NCI-H146 (cell line): ENCODE measurements at places on chromosomes 4 and X.

GRCh38 chr4:100933628-100934027 lies 413.7 kb downstream of the PPP3CA start:
- no peak for DNase-seq

- no peak for DNase-seq
Observed at GRCh38 chr4:150515135-150515534, 66.8 kb upstream of the MAB21L2 start.

DNA sequence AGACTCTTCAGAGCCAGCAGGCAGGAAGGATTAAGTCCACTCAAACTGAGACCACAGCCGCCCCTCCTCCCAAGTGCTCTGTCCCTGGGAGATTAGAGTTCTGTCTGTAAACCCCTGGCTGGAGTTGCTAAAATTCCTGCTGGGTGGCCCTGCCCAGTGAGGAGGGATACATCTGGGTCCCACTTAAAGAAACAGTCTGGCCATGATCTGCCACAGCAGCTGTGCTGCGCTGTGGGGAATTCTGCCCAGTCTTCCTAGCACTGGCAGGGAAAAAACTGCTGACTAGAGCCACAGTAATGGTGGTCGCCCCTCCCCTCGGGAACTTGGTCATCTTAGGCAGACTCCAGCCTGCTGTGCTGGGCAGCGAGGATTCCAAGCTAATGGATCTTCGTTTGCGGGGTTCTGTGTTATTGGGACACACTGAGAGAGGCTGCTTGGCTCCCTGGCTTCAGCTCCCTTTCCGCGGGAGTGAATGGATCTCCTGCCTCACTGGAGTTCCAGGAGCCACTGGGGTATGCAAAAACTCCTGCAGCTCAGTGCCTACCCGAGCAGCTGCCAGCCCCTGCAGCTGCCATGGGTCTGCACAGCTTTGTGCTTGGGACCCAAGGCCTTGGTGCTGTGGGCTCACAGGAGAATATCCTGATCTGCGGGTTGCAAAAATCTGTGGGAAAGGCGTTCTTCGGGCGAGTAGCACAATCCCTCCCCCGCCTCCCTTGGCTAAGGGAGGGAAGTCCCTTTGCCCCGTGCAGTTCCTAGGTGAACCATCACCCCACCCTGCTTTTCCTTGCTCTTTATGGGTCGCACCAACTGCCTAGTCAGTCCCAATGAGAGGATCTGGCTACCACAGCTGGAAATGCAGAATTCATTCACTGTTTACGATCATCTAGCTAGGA lies 15.7 kb downstream of the ZXDB start:
- DNase-seq: no peak

DNA sequence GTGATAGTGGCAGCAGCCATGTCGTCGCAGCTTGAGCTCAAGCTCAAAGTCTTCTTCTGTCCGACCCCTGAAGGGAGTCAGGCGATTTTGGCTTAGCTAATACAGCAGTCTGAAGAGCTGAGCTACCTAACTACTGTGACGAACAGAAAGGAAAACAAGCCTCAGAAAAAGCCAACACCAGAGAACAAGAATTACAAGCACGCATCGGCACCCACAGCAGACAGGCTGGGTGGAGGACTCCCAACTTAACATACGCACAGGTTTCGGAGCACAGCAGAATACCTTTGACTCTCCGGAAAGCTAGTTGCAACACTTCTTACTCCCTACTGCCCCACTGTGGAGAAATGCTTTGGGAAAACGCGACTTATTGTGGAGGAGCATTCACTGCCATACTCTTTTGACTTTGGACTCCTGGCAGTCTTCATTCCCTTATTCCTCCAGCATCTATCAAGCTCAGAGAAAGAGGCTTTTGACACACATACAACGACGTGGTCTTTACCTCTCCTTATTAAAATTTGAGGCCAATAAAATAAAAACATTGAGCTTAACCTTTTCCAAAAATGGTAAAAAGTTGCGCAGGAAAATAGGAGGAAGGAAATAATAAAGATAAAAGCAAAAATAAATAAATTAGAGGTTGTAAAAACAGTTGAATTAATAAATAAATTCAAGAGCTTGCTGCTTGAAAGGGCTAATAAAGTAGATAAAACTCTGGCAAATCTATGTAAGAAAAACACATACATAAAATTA lies 41.3 kb upstream of the GPC3 start:
- DNase-seq: no peak

DNA sequence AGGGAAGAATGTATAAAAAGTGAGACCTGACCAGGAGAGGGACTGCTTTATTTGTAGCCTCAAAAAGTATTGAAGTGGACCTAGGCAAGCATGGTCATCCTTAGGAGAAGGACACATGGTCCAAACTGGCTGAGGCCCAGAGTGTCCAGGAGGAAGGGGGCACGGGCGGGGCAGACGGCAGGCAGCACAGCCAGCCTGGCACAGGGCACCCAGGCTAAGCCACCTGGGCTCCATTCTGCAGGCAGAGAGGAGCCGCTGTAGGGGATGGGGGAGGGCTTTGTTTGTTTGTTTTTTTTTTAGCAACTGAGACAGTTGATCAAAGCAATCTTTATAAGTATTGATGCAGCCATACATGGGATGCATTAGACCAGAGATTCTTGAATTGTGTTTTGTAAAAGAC lies 188.6 kb downstream of the PRDM5 start:
- DNase-seq: no peak

DNA sequence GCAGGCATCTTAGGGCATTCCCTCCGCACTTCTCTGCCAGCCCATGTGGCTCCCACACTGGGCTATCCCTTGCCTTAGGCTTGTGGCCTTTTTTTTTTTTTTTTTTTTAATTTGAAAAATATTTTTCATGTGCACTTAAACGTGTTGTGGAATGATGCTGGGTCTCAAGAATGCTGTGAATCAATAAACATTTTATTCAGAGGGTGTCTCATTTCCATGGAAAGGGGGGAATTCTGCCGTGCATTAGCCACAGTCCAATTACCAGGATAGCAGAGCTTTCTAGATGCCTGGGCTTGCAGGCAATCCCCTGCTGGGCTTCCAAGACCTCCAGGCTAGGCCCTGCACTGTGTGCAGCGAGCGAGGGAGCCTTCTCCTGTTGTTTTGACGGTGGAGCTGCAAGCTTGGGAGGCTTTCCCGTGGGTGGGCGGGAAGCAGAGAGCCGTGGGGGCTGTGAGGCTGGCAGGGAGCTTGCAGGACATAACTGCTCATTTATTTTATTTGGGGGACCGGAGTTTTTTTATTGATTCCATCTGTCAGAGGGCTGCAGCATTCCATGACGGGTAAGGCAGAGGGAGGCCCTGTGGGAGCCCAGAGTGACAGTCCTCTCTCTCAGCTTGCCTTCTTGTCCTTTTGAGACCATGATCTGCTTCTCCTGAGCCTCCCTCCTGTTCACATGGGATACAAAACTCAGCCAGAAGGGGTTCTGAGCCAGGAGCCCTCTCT lies 2.6 kb upstream of the CPZ start:
- no peak for DNase-seq

DNA sequence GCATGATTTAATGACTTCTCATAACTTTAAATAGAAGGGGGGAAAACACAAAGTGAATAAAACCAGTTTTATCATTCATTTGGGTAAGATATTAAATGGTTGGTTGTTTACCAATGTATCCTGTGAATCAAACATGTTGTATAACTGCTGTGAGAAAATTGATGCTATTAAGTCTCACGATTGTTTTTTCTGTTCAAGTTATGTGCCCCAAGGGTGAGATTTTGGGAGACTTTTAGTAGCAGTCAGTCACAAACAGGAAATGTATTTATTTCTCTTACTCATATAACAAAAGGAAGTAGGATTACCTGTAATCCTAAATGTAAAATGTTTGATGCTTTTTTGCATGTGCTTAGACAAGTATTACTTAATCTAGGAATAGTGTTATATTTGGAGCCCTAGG lies 39.2 kb downstream of the MTHFD2L start:
- DNase-seq: no peak

DNA sequence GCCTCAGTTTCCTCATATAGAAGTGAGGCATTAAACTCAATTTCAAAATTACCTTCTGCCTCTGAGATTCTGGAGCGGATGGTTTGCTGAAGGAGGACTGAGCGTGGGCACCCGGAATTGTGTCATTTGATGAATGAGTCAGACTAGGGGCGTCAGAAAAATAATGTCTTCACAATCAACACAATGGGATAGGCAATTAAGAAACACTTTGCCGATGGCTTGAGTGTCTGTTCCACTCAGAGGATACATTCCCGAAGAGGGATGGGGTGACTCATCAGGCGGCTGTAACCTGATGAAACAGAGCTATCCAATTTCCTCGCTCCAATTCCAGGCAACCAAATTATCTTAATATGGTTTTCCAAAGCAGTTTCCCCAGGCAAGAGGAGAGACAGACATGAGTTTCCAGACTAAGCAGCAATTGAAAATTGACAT lies 1.2 kb upstream of the CHRNA9 start:
- DNase-seq: peak; percentile 67

- no peak for DNase-seq
Observed at GRCh38 chrX:43898406-43899035, 16.3 kb upstream of the MAOB start.

DNA sequence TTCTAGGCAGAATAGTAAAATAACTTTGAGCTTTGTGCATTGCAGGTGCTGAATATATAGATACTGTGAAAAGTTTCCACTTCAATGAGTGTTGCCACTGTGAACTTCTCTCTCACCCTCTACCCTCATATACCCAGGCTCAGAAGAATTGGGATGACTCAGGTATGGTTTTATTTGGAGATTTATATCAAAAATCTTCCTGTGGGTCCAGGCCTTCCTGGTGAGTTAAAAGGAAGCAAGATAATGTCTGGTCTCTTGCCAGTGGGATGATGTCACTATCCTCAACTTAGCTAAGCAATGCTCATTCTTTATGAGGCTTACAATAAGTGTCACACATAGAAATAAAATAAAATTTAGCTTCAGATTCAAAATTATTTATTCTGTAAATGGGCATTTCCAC lies 153.3 kb upstream of the TENT5D start:
- no peak for DNase-seq

- DNase-seq: no peak
Observed at GRCh38 chrX:72114306-72114705, 17.4 kb downstream of the RTL5 start.

GRCh38 chr4:107255114-107255513 lies 219.0 kb upstream of the DKK2 start:
- DNase-seq: no peak

- DNase-seq: peak; percentile 89
Observed at GRCh38 chrX:20362268-20363267, 95.9 kb upstream of the RPS6KA3 start.

DNA sequence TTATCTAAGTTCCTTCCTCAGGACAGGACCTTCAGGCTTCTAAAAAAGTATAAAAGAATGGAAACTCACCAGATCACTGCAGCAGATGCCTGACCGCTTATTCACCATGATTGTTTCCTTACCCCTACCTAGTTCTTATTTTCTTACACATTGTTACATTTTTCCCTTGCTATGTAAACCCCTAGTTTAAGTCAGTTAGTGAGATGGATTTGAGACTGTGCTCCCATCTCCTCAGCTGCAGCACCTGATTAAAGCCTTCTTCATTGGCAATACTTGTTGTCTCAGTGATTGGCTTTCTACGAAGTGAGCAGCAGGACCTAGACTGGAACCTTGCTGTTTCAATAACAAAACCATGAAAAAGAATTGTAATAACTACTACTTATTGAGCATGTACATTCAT lies 4.7 kb downstream of the SPARCL1 start:
- no peak for DNase-seq

DNA sequence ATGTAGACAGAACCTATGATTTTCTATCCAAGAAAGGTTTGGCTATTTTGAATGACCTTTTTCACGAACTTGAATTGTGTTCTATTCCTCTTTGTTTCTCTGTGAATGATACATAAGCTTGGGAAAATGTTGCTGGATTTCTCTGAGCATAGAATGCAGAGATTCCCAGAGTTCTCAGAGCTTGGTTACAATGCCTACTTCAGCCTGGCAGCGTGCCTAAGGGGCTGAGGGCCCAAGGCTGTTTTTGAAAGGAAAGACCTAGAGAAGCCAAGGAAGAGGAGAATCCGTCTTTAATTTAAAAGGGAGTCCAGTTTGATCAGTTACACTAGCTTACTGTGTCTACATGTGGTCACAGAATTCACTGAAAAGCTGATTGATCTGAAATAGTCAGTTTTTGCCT lies 55.3 kb upstream of the CXorf51B start:
- no peak for DNase-seq

GRCh38 chr4:40316333-40316781 lies 18.8 kb upstream of the CHRNA9 start:
- DNase-seq: no peak

- DNase-seq: no peak
Observed at GRCh38 chr4:101977076-101977475, 186.5 kb downstream of the BANK1 start.

- no peak for DNase-seq
Observed at GRCh38 chr4:87092389-87093141, 127.9 kb downstream of the KLHL8 start.

GRCh38 chr4:98046665-98047064 lies 96.6 kb downstream of the STPG2 start:
- no peak for DNase-seq

DNA sequence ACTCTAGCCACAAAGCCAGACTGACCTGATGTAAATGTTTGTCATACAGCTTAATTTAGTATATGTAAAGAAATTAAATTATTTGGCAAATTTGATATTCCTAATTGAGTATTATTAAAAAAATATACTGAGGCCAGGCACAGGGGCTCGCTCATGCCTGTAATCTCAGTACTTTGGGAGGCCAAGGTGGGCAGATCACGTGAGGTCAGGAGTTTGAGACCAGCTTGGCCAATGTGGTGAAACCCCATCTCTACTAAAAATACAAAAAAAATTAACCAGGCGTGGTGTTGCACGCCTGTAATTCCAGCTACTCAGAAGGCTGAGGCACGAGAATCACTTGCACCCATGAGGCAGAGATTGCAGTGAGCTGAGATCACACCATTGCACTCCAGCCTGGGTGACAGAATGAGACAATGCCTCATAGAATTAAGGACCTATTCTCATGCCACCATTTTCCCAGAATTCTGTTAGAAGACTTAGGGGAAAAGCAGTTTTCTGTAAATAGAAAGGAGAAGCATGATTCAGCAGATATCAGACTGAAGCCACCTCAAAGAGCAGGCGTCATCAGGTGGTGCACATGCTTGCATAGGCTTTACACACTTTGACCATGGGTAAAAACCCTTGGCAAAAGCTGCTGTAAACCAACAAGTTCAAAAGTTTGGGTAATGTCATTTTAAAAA lies 6.1 kb downstream of the UBQLN2 start:
- no peak for DNase-seq

- DNase-seq: no peak
Observed at GRCh38 chrX:132749406-132749805, 209.0 kb downstream of the HS6ST2 start.

- peak; percentile 80 for DNase-seq
Observed at GRCh38 chrX:50067435-50068284, 133.1 kb downstream of the AKAP4 start.

DNA sequence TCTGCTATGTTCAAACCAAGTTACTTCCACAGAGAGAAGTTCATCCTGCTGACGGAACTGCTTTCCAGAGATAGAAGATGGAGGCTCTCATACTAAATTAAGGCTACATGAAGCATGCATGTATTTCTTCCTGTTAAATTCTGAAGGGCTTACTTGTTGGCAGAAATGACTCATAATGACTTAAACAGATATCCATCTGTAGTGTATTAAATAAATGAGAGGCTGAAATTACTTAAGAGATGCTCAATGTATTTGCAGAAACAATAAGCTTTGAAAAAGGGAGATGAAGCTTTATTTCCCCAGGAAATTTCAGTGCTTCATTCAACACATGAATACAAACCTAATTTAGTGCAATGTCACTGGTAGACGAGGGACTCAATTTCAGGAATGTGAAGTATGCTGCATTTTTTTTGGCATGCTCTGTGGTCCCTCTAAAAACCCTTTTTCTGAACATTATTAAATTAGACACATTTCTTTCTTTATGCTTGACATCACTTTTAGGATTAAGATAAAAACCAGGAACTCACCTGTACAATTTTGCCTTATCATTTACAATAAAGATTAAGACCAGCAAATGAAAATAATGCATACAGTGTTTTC lies 759.1 kb upstream of the POU3F4 start:
- no peak for DNase-seq
